ENCODE measurements at places on chromosomes 13 and 19. TPM values are rescaled to one million over a fixed set of nuclear protein-coding genes. Genes with fewer than 3 reads are reported as not detected.

GRCh38 chr13:44046428-44046827 lies 166.7 kb downstream of the LACC1 start:
- DNase-seq: no peak

The CLEC17A gene
- polyA plus RNA-seq: not detected

DNA sequence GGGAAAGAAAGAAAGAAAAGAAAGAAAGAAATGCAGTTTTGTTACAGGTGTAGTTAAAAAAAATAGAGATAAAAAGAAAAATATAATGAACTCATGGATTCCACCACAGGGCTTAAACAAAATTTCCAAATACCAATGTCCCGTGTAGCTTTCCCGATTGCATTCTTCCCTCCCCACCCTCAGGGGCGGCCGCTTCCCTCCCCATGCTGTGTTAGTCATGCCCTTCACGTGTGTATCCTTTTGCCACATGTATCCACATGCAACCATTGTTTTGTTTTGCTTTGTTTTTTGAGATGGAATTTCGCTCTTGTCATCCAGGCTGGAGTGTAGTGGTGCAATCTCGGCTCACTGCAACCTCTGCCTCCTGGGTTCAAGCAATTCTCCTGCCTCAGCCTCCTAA lies 3.6 kb upstream of the KMT5C start:
- DNase-seq: no peak

DNA sequence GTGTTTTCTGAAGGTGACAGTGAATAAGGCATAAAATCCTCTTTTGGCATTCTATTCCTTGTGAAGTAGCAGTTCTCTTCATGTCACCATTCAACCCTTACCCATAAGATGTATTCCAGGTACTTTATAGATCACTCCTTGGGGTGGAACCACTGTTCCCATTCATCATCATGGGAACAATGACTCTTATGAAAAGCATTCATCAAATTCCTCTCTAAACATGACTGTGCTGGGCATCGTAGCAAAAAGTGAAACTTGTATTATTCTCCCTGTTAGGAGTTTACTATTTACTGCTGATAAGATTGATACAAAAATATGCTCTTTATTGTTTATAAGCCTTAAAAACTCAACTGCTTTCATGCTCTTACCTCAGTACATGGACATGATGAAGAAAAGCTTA lies 793.4 kb downstream of the LIG4 start:
- no peak for DNase-seq

- no peak for DNase-seq
These were observed 28.0 kb downstream of the CARS2 start for GRCh38 chr13:110677731-110678545.

The ZNF880 gene
- 16.1 TPM for polyA plus RNA-seq

DNA sequence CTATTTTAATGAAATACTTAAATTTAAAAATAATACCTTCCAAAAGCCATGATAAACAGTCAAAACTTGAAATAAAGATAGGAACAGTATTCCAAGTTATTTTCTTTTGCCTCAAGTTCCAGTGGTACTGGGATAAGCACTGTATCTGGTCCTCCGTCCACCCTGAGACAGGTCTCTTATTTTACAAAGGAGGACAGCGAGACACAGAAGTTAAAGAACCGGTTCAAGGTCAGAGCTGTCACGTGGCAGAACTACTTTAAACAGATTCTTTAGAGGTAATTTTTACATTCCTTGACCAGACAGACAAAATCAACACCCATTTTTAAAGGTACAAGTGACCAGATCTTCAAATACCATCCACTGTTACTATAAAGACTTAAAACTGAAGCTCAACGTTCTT lies 10.4 kb upstream of the DOCK9 start:
- DNase-seq: no peak

DNA sequence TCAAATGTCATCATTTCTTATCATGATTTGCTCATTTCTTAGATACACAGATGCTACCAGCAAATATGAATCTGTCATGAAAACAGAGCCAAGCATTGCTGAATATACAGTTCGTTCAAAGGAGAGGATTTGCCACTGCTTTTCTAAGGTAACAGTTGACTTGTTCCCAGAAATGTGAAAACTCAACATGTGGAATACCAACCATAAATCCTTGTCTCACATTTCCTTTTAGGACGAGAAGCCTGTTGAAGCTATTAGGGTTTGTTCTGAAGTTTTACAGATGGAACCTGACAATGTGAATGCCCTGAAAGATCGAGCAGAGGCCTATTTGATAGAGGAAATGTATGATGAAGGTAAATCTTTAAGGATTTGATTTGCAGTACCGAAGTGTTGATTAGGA lies 86.7 kb downstream of the DNAJC3 start:
- DNase-seq: no peak

The TNFSF9 gene
- polyA plus RNA-seq: 0.11 TPM

GRCh38 chr13:75426421-75426820 lies 55.5 kb downstream of the TBC1D4 start:
- no peak for DNase-seq

The ELAVL3 gene
- not detected for polyA plus RNA-seq

The CASP14 gene
- not detected for polyA plus RNA-seq

DNA sequence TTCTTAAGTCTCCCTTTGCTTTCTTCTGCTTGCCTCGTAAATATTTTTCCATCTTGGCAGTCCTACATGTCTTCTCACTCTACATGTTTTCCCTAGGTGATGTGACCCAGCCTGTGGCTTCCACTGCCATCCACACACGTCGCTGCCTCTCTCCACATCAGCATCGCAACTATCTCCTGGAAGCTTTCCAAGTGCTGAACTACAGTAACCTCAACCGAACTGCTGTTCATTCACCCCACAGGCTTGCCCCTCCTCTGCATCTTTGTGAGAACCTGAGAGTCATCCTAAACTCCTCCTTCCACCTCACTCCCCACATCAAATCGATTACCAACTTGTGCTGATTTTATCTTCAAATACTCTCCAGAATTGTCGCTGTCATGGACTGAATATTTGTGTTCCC lies 41.2 kb upstream of the USPL1 start:
- no peak for DNase-seq

The RASIP1 gene
- 0.76 TPM for polyA plus RNA-seq

The TMPRSS9 gene
- not detected for polyA plus RNA-seq

The VSTM2B gene
- polyA plus RNA-seq: not detected

The IQCN gene
- polyA plus RNA-seq: 0.82 TPM

GRCh38 chr13:37192956-37193355 lies 87.5 kb upstream of the CSNK1A1L start:
- no peak for DNase-seq

- no peak for DNase-seq
These were observed 20.4 kb upstream of the ZNF91 start for GRCh38 chr19:23415561-23416191.

The FFAR2 gene
- not detected for polyA plus RNA-seq

The IRS2 gene
- polyA plus RNA-seq: 1.3 TPM

The ENOX1 gene
- polyA plus RNA-seq: 2.1 TPM

GRCh38 chr13:27446986-27447583 lies 3.3 kb downstream of the MTIF3 start:
- no peak for DNase-seq

GRCh38 chr13:80341756-80342370 lies 937 bp upstream of the SPRY2 start:
- no peak for DNase-seq

Data from BJ (cell line).